ENCODE measurements at places on chromosomes 11 and 22.
A peak's percentile ranks its signal among the peaks of the same experiment; 100 is the strongest.

DNA sequence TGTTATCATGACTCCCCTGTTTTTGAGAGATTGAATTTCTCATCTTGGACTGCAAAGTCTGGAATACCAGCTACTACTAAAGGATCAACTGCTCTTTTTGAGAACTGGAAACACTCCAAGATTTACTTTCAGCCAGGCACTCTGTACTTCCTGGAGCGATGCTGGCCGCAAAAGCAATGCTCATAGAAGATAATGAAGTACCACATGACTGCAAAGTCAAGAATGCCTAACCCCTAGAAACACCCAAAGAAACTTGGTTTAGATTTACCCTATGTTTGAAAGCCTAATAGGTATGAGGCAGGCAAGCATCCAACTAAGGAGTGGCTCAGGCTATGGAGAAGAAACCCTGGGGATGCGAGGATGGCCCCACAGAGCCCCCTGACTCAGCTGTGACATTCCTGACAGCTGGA lies 47.7 kb upstream of the ARHGAP20 start:
- DNase-seq: no peak

DNA sequence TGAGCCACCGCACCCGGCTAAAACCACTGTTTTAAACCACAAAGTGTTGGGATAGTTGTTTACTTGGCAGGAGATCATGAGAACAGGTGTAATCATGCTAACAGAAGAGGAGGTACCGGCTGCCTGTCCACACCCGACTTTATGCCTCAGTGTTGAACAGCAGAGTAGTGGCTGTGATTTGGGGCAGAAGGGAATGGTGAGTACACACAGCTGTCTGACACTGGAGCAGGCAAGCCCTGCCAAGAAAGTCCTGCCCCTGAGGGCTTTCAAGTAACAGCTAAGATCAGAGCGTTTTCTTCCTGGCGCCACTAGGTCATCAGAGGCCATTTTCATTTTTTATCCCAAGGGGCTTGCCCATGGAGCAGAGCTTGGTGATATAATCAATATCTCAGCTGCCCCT lies 8.1 kb downstream of the CDKN1C start:
- no peak for DNase-seq

DNA sequence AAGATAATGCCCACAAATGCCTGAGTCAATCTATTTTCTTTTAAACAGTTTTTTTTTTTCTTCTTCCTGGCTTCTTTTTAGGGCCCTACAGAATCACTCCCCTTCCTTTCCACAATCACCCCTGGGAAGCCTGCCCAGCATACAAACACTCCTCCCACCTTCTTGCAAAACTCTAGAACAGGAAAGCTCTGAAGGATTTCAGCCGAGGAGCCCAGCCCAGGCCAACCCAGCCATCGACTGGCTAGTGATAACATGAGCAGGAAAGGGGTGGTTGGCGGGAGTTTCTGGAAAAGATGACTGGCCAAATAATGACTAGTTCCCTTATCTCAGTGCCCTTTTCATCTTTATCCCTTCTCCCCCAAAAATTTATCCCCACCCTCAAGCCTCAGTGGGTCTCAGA lies 68.2 kb downstream of the USP35 start:
- DNase-seq: peak; percentile 71

DNA sequence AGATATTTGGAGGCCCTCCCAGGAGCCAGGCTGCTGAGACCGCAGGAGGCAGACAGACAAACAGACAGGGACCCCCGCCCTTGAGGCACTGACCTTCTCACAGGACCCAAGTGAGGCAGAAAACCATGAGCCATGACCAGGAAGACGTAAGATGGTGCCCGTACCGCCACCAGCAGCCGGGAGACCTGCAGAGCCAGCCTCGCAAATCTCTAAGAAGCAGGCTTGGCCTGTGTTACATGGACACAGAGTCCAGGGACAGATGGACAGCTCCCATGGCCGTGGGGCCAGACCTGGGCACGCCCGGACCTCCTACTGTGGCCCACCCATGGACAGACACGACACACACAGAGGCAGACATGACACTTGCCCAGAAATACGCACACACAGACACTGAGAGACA lies 30.7 kb upstream of the TOLLIP start:
- DNase-seq: no peak

GRCh38 chr11:569158-569885 lies 6.9 kb upstream of the PHRF1 start:
- DNase-seq: no peak

DNA sequence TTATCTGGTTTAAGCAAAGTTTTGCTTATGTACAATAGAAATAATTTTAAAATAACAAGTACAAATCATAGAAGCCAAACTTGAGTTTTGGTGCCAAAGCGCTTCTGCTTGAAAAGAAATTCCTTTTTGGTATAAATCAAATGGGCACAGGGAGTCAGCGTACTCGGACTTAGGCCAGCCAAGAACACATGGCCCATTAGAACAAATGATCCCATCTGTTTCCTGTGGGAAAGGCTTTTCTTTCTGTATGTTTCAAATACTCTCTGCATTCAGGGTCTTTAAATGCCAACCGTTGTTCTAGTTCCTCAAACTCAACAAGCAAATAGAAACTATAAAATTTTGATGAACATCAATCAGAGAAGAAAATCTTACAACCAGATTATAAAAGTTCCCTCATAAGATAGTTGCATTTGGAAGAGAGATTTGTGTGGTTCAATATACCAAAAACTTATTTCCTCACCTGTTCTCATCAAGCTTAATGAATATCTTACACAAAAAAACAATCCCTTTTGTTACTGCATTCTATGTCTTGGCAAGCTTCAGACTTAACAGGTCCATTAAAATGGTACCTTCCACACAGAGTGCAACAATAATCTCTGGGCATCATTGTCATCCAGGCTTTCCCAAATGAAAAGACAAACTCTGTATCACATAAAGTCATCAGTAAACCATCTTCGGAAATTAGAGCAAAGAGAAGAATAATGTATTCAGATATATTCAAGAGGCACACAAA lies 739.8 kb upstream of the API5 start:
- no peak for DNase-seq

GRCh38 chr11:73423506-73423905 lies 47.3 kb downstream of the RELT start:
- no peak for DNase-seq

DNA sequence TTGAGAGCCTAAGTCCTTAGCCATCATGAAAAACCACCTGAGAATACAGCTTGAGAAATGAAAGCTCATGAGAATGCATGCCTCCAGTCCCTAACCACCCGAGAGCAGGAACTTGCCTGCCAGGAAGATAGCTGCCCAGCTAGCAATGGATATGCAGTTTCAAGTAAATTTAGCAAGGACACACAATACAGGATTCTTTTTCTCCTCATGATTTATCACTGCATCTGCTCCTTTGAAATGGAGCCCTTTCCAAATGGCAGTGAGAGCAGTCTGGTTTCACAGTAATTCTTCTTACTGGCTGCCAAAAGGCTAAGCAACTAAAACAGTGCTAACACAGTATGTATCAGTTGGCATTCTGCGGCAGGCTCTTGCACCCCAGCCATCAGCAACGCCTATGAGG lies 109.9 kb downstream of the MICAL3 start:
- no peak for DNase-seq

GRCh38 chr11:111301004-111301841 lies 2.9 kb downstream of the POU2AF3 start:
- no peak for DNase-seq

GRCh38 chr11:7571640-7572000 lies 57.8 kb downstream of the PPFIBP2 start:
- DNase-seq: no peak

- no peak for DNase-seq
Measured at GRCh38 chr22:17779286-17780115, 5.2 kb upstream of the BID start.

- DNase-seq: no peak
Measured at GRCh38 chr11:131217313-131218310, 152.8 kb upstream of the NTM start.
